Bronchus fibroblast of lung (primary cell): ENCODE measurements at places on chromosomes 2 and 18. TPM values are rescaled to one million over a fixed set of nuclear protein-coding genes. Genes with fewer than 3 reads are reported as not detected.

The CNDP1 gene
- total RNA-seq = 0.15 TPM in 1 of 2 replicates, not detected in the other

The UGT1A3 gene
- total RNA-seq = not detected in 2 replicates

The EVA1A gene
- 28.4 and 28.7 TPM in 2 replicates for total RNA-seq

The ANKRD12 gene
- 4.0 and 4.5 TPM in 2 replicates for total RNA-seq

The ZBTB7C gene
- not detected in 2 replicates for total RNA-seq

The GPAT2 gene
- total RNA-seq = 2.4 and 2.5 TPM in 2 replicates
